Fibroblast of skin of left biceps (primary cell): ENCODE measurements at places on chromosomes 1 and 21.

GRCh38 chr1:207103892-207104373 is at the start of gene C4BPA:
Gene C4BPA (plus strand): TSS chr1:207104233. CDS start chr1:207113026, 8,793 bp downstream.
- DNase-seq: no peak

DNA sequence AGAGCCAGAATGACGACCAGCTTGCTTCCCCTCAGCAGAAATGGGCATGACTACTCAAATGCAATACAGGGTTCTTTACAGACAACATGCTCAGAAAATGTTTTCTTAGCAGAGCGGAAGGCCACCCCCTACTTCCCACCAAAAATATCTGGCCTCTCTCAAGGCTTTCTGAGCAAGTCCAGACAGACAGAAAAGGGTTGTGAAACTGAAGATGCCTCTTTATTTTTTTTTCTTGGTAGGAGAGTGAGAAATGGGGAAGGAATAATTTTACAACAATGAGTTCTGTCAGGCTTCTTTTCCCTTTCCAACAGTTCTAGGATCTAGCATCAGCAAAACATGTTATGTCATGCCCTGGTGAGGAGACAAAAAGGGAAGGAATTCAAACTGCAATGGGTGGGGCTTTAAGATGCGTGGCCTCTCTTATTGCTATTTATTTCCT is 172.0 kb upstream of the CAMK1G start:
- DNase-seq: peak; percentile 31

- no peak for DNase-seq
Observed at GRCh38 chr1:204084247-204084772, 11.4 kb downstream of the SOX13 start.

- DNase-seq: no peak
Observed at GRCh38 chr1:44717156-44717555, 13.8 kb downstream of the RNU5D-1 start.

DNA sequence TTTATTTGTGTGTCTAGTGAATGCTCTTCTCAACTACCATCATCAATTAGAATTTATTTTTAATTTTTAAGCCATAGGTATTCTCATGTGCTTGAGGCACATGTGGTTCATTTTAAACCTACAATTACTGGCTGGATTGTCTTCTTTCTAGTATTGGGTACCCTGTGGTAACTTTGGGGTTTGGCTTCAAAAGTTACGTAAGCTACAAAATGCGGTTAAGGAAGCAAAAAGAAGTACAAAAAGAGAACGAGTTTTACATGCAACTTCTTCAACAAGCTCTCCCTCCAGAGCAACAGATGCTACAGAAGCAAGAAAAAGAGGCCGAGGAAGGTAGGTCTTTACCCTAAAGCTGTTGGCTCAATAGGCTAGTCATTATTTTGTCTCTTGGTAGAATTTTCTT is 25.8 kb downstream of the MACO1 start:
- no peak for DNase-seq
